ENCODE measurements at places on chromosomes 3 and 15.

DNA sequence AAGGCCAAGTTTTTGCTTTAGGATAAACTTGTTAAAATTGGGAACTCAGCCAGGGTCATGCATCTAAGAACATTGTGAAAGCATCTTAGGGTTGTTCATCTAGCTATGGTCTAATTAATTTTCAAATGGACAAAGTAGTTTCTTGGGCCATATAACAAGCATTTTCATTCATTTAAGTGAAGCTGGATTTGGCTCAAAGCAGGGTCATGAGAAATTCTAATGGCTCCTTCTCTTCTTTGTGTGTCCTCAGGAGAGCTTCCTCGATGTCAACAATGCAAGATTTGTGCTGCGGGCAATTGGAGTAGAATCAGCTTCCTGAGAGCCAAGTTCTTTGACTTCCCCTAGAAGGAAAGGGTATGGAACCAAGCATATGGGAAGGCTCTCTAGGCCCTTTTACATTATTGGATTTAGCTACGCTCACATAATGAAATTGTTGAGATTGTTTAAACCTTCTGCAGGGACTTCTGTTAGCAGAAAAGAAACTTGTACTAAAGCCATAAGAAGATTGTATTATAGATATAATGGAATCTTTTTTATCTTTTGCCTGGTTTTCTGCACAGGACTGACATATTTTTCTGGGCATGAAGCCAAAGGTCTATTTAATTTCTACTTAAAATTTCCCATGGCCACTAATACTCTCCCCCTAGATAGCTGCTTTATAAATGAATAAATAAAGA, 1.8 kb upstream of the SAMMSON start:
- DNase-seq: no peak

GRCh38 chr3:146128939-146129338, 32.0 kb downstream of the PLOD2 start:
- no peak for DNase-seq

DNA sequence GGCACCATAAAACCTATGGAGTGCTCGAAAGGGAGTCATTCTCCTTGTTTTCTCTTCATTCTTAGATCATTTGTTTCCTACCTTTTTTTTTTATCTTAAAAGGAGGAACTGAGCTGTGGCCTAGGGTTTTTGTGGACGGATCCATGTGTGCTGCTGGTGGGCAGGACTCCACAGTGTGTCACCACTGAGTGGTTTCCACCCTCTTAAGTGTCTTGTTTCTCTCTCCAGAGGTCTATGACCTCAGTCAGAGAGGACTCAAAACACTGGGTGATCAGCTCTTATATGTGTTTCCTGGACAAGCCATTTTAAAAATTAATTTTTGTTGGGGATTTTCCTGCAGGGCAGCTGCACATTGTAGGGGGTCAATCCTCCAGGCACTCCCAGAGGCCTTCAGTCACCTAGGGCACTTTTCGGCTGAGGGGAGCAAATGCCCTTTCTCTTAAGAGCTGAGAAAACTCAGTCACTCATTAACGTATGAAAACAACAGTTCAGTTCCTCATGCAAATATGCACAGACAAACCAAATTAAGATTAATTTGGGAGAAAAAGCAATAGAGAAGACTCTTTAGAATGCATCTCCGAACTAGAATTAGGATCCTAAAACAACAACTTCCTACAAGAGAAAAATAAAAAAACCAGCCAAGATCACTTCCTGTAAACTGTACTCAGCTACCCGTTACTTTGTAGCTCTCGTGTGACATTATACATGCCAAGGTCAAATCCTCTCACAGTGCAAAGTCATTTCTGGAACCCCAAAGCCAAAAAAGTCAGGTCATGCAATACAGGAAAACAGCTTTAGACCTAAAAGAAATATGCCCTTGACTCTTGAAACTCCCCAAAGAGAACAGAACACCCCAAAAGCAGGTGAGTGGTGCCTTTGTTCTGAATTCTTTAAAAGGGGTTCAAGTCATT, 27.6 kb upstream of the FAM3D start:
- DNase-seq: no peak

- DNase-seq: no peak
These were observed 33.1 kb downstream of the CEP152 start for GRCh38 chr15:48777645-48778330.

GRCh38 chr3:118943597-118943996, 91.0 kb downstream of the IGSF11 start:
- no peak for DNase-seq

DNA sequence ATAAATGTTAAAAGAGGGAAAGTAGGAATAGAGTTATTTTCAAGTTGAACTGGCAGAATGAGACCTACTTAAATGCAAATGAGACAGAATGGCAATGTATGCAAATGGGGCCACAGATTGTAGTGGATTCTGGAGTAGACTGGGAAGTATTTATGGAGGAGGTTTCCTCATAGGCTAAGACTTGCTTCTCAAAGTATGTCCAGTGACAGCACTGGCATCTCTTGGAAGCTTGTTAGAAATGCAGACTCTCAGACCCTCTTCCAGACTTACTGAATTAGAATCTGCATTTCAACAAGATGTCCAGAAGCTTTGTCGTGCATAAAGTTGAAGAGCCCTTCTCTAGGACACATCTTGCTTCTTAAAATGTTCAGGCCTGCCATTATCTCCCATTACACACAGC, 67.8 kb upstream of the SNTN start:
- DNase-seq: no peak

DNA sequence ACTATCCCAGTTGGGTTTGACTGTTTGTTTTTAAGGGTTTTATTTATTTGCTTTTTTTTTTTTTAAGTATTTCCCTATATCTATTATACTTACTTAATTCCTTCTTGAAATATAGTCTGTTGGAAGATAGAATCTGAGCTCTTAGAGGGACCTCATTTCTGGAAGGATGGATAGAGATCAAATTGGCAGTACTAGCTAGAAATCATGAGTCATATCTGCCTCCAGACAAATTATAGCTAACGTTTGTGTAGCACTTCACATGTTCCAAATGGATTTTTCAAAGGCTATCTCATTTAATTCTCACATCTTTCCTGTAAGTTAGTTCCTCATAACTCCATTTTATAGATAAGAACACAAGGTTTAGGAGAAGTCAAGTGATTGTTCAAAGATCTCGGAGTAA, 384.7 kb downstream of the ZIC1 start:
- no peak for DNase-seq

DNA sequence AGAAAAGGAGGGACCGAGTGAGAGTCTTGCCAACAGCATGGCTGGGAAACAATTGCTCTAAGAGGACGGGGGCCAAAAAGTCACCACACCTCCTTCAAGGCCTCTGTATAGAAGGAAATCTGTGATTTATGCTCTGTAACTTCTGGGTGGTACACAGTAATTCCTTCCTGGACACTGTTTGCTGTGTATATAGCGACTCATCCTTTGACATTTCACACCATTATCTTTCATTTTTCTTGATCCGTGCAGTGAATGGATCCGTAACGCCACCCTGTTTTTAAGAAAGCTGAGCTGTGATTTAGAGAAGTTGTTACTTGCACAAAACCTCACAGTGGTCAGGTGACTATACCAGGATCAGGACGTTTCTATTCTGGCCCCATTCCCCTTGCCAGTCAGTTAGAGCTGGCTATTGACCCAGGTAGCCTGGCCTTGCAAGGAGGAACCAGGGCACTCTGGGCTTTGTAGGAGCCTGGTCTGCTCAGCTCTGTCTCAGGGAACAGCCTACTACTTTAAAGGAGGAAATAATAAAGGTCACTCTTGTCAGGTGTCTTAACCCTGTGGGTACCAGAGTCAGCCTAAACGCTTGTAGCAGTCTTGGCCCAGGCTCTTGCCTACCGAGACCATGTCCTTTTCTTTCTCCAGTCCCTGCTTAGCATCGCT, 86.5 kb upstream of the MYZAP start:
- no peak for DNase-seq

GRCh38 chr15:85361323-85361722, 19.1 kb upstream of the AKAP13 start:
- DNase-seq: no peak

DNA sequence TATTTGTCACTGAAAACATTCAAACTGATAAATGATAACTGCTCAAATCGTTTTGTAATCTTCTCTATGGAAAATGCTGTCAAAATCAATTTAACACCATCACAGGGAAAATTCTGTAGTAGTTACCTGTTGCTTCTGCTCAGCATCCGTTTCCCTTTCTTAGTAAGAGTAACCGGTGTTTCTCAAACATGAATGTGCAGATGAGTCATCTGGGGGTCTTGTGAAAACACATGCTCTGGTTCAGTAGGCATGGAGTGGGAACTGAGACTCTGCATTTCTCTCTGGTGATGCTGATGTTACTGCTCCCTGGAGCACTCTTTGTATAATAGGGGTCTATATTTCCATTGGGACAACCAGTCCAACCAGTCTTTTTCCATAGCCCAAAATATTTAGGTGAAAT, 145.1 kb downstream of the SEMA6D start:
- no peak for DNase-seq

GRCh38 chr15:50879016-50879617, 29.4 kb upstream of the AP4E1 start:
- DNase-seq: no peak

DNA sequence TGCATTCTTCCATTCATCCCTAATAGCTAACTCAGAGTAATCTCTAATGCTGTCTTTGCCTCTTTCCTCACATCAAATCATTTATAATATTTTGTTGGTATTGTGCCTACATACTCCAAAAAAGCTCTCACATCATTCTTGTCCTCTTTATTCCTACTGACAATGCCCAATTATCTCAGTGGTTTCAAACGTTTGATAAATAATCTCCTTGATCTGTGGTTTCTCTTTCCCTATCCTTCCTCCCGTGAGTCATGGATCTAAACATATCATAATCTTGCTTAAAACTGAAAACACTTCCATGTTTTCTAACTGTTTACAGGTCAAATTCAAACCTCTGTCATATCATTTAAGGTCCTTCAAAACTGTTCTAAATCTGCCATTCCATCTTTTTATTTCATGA, 115.1 kb downstream of the CNTN6 start:
- no peak for DNase-seq

All from amygdala (tissue), 56 donors.